ENCODE measurements at places on chromosomes 13 and 19. TPM values are rescaled to one million over a fixed set of nuclear protein-coding genes. Genes with fewer than 3 reads are reported as not detected.

- DNase-seq: no peak
- no peak overlapping the region for H3K4me3 ChIP-seq
- H3K27me3 ChIP-seq: no peaks in the 10 kb centered on the region
- no peaks in the 10 kb centered on the region for H3K4me1 ChIP-seq
- no peak overlapping the region for H3K27ac ChIP-seq
Observed at GRCh38 chr19:9070066-9070465, 16.8 kb upstream of the OR1M1 start.

- no peak overlapping the region for H3K4me3 ChIP-seq
- no peak overlapping the region for H3K27ac ChIP-seq
- H3K27me3 ChIP-seq: no peaks in the 10 kb centered on the region
- peak; percentile 24 for DNase-seq
Observed at GRCh38 chr13:112225429-112226090, 150.6 kb upstream of the SPACA7 start.

GRCh38 chr13:48843630-48844380, 131.9 kb upstream of the FNDC3A start:
- H3K36me3 ChIP-seq: no peaks in the 10 kb centered on the region
- no peak overlapping the region for H3K4me3 ChIP-seq
- no peaks in the 10 kb centered on the region for H3K27me3 ChIP-seq
- H3K4me1 ChIP-seq: no peaks in the 10 kb centered on the region

PSG7 gene
- not detected for total RNA-seq

DNA sequence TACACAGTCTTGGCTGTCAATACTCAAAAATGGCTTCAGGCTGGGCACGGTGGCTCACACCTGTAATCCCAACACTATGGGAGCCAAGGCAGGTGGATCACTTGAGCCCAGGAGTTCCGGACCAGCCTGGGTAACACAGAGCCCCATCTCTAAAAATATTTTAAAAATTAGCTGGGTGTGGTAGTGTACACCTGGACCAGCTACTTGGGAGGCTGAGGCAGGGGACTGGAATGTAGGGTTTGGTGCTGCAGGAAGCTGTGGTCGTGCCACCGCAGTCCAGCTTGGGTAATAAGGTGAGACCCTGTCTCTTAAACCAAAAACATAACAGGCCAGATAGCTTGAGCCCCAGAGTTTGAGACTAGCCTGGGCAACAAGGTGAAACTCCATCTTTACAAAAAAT, 6.7 kb upstream of the CHERP start:
- DNase-seq: no peak
- no peaks in the 10 kb centered on the region for H3K27me3 ChIP-seq
- H3K4me3 ChIP-seq: no peak overlapping the region
- no peak overlapping the region for H3K27ac ChIP-seq
- H3K4me1 ChIP-seq: peaks cover 17% of the 10 kb centered on the region

FPR2 gene
- total RNA-seq: 32.9 TPM

PRR12 gene
- total RNA-seq: 24.4 TPM

LNX2 gene
- 8.8 TPM for total RNA-seq

GRCh38 chr13:70668983-70669382, 560.7 kb upstream of the KLHL1 start:
- no peaks in the 10 kb centered on the region for H3K4me1 ChIP-seq
- no peak for DNase-seq
- no peaks in the 10 kb centered on the region for H3K36me3 ChIP-seq
- H3K27ac ChIP-seq: no peak overlapping the region
- H3K27me3 ChIP-seq: no peaks in the 10 kb centered on the region
- no peak overlapping the region for H3K4me3 ChIP-seq

DNA sequence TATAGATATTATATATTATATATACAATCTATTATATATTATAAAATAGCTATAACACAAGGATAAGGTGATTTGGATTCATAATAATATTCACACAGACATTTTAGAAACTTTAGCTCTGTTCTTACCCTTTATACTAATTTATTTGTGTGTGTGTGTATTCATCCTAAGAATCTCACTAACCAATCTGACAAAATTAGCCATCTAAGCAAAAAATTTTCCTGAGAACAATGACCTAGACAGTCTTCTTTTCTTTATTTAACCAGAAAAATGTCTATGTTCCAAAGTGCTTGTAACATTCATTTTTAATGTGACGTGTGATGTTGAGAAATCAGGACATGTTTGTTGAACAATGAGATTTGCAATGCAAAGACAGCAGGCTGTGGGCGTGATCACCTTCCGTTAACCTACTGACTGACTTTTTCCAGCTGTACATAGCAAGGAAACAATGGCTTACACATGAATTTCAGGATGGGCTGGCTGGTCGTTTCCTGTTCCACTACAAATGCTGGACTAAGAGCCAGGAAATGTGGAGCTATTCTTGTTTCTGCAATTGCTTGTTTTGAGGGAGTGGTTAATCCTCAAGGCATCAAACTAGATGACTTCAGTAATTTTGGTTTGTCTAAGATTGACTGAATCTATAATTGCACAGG, 634.6 kb upstream of the ARGLU1 start:
- no peak overlapping the region for H3K27ac ChIP-seq
- no peak for DNase-seq
- no peaks in the 10 kb centered on the region for H3K36me3 ChIP-seq
- no peaks in the 10 kb centered on the region for H3K27me3 ChIP-seq
- H3K4me3 ChIP-seq: no peak overlapping the region
- H3K4me1 ChIP-seq: no peaks in the 10 kb centered on the region

SYNGR4 gene
- not detected for total RNA-seq

LRG1 gene
- total RNA-seq: 9.6 TPM

Measured in spleen (tissue), 13 donors.